Right hindlimb (tissue), 1 donor: ENCODE measurements at places on chromosomes 4 and X.

- DNase-seq: no peak
Observed at GRCh38 chr4:26826721-26827120, 33.9 kb upstream of the STIM2 start.

DNA sequence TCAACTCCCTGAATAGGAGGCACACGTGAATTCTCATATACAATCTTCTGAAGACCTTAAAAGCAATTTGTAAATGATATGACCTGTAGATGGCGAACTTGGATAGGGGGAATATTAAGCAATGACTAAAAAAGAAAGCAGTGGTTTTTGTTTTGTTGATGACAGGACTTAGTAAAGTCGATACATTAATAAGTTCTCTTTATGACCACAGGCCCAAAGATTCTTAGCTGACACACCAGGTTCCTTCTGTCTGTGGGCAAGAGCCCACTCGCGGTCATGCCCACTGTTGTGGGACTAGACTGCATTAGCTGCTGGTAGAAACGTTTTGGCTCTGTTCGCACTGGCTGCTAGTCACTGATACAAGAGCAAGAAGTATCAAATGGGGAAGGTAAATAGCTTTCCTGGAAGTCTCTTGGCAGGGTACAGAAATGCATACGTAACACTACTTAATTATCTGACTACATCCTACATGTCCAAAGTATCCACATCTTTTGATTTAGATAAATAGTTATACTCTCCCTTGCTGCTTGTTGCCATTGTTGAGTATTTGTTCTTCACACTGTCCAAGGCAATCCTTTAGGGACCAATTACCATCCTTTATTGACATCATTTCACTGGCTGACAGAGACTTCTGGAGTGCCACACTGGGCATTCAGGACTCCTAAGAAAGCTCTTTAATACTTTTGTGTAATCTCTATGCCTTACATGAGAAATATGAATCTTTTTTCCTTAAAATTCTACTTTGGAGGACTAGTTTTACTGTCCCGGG is 31.0 kb downstream of the ALPK1 start:
- DNase-seq: no peak

GRCh38 chr4:98586291-98586961 is 72.0 kb downstream of the TSPAN5 start:
- DNase-seq: no peak

DNA sequence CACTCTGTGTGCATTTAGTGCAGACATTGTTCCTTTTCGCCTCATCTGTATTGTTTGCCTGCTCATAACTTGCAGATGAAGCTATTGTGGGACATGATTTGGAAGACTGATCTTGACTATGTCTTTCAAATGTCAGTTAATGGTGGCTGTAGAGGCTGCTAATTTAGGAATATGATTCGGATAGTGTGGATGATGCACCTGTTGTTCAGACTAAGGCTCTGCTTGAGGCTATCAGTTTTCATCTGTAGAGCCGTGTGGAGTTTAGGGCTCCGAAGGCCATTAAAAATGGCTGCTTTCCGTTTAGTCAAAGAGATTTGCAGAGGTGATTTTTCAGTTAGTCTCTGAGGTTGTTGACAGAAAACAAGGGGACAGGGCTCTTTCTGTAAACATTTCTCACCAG is 102.0 kb downstream of the GBA3 start:
- no peak for DNase-seq

DNA sequence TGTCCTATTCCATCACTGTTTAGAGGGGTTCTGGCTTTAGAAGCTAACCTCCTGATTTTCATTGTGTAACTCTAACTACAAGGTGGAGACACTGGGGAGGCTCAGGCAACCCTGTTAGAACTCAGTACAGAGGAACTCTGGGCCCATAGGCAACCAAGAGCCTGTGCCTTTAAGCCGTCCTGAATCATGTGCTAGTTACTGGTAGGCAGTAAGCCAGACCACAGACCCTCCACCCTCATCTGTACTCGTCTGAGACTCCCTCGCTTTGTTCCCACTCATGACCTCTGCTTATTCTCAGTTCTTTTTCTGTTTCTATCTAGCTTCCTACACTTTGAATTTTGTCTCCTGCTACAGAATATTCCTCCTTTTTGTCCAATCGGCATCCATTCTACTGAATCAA is 31.4 kb downstream of the TBC1D1 start:
- no peak for DNase-seq

DNA sequence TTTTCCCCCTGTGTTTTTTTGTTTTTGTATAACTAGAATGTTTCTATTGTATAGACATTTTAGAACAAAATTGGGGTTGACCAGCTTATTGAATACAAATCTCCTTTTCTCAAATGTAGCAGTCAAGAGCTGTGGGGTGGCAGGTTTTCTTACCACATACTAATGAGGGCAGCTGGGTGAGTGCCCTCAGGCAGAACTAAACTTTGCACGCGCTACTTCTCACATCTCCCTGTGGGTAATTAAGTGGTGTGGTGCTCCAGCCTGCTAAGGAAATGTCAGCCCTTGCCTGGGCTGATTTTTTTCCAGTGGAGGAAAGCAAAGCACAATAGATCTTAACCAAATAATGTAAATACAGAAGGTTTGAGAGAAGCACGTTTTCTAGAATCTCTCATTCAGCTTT is 717.6 kb upstream of the TENM3 start:
- DNase-seq: no peak

- DNase-seq: no peak
Observed at GRCh38 chr4:46594661-46595060, 204.7 kb upstream of the GABRA2 start.

GRCh38 chr4:97238956-97239666 is 904.2 kb downstream of the STPG2 start:
- no peak for DNase-seq

GRCh38 chr4:151942971-151943370 is 182.2 kb upstream of the GATB start:
- no peak for DNase-seq

DNA sequence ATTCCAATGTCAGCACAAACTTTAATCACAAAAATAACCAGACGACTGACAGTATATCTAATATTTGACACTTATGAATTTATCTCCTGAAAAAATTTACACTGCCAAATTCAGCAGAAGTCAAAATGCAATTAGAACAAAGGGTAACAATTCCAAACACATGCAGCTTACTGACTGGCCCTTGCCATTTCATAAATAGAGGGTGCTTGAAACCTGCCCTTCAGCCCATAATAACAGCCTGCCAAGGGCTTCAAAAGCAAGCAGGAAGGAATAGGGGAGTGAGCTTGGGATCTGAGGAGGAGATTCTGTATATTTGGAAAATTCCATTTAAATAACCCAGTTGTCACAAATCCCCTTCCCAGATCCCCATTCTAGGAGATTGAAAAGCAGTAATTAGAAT is 66.1 kb upstream of the IQCM start:
- DNase-seq: no peak

GRCh38 chrX:151346931-151347543 is 50.0 kb upstream of the VMA21 start:
- no peak for DNase-seq

- no peak for DNase-seq
Observed at GRCh38 chr4:180148737-180149136, 2094.5 kb upstream of the TENM3 start.
